HEK293T (cell line): ENCODE measurements at places on chromosomes 5 and 9.

GRCh38 chr5:87399720-87400119 is 13.0 kb downstream of the CCNH start:
- no peak for DNase-seq

DNA sequence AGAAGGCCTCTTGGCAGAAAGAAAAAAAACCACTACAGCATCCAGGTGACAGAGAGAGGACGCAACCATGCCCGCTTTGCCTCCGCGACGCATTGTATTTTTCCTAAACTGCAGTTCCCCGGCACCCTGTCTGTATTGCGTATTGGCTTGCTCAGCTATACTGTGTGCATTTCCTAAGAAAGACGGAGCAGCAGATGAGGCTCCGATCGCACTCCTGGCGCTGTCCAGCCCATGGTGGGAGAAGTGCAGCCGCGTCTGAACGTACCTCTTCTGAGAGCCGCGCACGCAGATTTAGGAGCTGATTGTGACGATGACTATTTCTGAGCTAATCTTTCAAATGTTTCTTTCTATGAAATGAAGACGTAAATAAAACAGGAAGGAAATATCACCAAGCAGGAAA is 366.5 kb downstream of the IRX1 start:
- DNase-seq, result no peak

- no peak for DNase-seq
Measured at GRCh38 chr9:81002242-81002641, 687.1 kb downstream of the TLE1 start.

DNA sequence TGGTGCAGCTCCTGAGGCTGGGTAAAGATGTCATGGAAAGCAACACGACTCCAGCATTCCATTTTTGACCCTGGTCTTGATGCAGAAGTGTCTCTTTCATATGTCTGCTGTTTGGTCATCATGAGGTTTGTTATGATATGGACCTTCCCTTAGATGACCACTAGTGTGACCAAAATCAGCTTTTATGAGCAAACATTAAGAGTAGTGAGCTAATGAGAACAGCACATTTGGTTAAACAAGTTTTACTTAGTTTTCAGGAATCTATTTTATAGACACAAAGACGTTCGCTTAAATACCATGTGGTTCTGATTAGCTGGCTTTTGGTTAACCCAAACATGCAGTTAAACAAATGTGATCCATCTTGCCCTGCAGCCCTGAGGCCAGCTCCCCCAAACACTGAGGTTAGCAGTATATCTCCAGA is 56.7 kb upstream of the ACTBL2 start:
- no peak for DNase-seq

- DNase-seq, result no peak
Measured at GRCh38 chr5:170606941-170607340, 103.1 kb downstream of the KCNIP1 start.

- DNase-seq, result no peak
Measured at GRCh38 chr5:99369797-99370593, 441.2 kb upstream of the CHD1 start.

DNA sequence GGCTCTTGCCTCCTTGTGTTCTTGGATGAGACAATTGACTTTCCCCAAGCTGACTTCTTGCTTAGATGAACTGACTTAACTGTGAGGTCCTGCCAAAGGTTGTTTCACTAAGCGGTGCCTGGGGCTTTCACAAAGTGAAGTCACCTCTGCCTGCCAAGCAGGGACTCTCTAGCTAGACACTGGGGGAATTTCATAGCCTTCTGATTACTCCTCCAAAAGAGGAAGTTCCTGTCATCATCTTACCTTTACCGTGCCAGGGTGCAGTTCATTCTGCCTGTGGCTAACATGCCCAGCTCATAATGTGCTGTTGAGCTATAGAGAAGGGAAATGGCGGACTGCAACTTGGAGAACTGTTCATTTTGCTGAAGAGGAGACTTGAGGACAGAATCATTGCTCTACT is 472.0 kb upstream of the WWC1 start:
- no peak for DNase-seq

DNA sequence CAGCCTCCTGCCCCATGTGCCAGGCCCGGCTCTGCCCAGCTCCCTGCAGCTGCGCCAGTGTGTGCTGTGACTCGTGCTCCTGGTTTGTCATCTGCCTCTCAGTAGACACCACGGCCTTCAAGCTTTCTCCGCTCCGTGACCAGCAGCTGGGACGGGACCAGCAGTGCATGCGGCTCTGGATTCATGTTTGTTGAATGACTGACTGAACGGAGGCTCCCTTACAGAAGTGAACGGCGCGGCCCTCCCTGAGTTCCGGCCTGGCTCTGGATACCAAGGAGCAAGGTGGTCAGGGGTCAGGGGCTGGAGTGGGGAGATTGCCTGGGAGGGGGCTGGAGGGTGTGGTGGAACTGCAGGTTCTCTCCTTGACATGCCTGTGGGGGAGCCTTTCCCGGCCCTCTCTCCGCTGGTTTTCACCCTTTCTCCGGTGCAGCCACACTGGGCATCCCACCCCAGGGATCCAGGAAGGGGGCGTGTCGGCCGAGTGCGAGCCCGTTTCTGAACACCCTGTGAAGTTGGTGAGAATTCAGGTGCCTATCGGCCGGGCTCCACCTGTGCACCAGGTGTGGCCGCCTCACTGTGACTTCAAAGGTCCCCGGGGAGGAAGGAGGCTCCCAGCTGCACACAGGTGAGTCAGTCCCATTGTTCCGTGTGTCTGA is 11.1 kb upstream of the CEP72 start:
- DNase-seq, result no peak
